NCI-H526 treated with DMSO at 0.1 percent for 48 hours (cell line): ENCODE measurements at places on chromosomes 6 and 20.
A peak's percentile ranks its signal among the peaks of the same experiment; 100 is the strongest.

DNA sequence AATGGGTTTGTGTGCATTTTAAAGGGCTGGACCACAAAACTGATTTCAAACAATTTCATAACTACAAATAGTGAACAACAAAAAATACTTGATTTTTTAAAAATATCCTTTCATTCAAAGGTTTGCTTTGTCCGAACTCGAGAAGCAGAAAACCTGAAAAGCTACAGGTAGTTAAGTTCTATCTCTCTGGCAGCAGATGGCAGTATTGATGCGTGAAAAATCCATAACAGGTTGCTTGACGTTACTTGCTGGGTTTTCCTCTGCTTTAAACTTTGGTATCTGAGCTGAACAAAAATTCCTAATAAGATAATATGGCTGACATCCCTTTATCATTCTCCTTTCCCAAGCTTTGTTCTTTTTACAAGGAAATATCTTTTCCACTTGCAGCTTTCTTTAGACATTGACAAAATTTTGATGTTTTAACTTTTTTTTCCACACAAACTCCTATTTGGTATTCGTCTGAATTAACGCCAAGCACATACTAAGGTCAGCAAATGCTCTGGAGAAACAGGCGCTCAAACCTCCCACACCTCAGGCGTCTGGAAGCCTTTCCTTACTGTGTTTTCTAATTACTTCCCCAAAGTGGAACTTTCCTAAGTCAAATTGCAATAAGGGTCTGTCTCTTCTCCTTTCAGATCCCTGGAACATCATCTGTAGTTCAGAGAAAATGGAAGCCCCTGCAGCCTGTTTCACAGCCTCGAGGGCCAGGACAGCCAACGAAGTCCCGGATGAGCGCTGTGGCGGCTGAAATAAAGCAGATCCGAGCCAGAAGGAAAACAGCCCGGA is 50.3 kb upstream of the GFRAL start:
- DNase-seq: peak; percentile 31

- DNase-seq: no peak
These were observed 66.1 kb upstream of the NOX3 start for GRCh38 chr6:155521719-155522118.

DNA sequence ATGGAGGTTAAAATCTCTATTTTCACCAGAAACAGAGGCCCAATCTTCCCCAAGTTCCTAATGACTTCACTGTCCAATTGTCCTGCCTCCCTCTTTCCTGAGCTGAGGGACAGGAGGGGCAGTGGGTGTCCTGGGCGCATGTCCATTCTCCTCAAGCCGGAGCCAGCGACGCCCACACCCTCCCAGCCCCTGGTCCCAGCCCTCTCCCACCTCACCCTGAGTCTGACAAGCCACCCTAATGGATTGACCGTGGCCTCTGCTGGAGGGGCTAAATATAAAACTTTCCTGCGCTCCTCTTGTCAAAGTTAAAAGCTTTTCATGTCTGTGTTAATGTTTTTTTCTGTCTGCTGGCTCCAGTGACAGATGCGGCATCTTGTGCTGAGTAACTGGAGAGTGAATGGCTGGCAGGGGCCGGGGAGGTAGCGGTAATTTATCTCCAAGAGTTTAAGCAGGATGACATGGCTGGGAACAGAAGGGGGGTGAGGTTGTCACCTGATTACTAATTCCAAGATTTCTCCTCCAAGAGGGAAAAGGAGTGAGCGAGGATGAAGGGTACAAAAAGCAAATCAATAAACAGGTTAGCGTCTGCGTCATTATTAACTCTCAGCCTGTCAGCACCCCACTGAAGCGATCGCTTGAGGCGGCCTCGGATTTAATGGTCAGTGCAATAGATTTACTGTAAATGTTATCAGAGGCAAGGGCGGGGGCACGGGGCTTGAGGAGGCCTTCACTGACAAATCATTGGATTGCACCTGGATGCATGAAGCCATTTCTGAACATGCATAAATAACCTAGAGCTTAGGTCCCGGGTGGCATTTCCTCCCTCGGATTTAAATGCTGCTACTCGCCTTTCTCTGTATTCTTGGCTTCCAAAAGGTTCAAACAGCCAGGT is 118.1 kb upstream of the MAFB start:
- no peak for DNase-seq

DNA sequence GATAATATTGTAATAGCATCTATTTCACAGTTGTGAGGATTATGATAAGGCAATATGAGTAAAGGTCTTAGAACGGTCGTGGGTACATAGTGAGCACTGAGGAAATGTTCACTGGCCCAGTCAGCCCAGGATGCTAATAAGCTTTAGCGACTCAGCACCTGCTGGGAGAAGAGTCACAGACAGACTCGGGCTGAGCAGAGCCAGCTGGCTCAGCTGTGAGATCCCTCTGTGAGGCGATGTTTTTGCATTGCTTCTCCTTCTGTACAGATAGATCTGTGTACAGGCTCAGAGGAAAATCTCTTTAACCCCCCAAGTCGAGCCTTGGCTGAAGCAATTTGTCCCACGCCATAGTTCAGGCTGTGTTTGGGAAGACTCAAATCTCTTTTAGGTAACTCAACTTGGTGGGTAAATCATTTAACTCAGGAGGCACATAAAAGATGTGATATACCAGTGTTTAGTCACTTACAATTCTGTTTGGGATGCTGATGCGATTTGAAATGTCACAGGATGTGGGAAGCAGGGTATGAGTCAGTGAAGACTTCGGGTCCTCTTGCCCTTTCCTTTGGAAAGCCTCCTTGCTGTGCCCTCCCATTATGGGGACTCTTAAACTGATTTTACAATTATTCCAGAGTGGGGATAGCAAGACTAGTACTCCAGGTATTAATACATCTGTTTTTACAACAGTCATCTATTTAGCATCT is 53.1 kb downstream of the PHACTR1 start:
- DNase-seq: no peak

GRCh38 chr20:44495802-44496481 is 20.3 kb downstream of the TTPAL start:
- no peak for DNase-seq
